ENCODE measurements at places on chromosomes 13 and 19.

DNA sequence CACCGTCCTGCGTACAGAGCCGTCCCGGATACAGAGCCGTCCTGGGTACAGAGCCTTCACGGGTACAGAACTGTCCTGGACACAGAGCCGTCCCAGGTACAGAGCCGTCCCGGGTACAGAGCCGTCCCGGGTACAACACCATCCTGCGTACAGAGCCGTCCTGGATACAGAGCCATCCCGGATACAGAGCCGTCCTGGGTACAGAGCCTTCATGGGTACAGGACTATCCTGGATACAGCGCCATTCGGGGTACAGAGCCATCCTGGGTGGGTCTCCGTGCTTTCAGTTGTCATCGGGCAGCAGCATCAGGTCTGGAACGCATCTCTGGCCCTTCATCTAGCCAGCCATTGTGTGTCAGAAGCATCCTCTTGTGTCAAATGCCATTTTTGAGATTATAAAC lies 222.3 kb upstream of the SOX1 start:
- no peak for DNase-seq
- H3K27me3 ChIP-seq = peaks cover 30% of the 10 kb centered on the region
- H3K4me3 ChIP-seq = no peak overlapping the region

GRCh38 chr19:37304190-37304883 lies 66.6 kb upstream of the ZNF527 start:
- no peak overlapping the region for H3K4me3 ChIP-seq
- H3K27me3 ChIP-seq = no peaks in the 10 kb centered on the region
- peaks cover 3% of the 10 kb centered on the region for H3K36me3 ChIP-seq
- no peak overlapping the region for H3K27ac ChIP-seq

DNA sequence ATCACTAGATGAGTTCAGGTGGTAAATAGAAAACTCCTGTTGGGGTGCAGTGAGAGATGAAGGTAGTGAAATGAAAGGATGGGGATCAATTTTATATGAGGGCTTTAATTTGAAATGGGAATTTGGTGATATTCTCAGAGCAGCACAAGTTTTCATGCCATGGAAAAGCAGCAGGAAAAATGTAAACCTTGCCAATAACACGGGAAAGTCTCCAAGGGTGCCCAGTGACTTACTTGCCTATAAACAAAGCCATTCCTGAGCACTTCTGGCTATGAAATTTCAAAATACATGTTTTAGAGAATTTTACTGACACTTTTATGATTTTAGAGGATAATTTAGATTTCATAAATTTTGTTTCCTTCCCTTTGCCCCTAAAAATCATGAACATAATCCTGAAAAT lies 16.4 kb upstream of the FLT3 start:
- no peak for DNase-seq
- no peaks in the 10 kb centered on the region for H3K27me3 ChIP-seq
- H3K4me1 ChIP-seq = peaks cover 5% of the 10 kb centered on the region
- H3K27ac ChIP-seq = no peak overlapping the region
- H3K36me3 ChIP-seq = no peaks in the 10 kb centered on the region
- no peak overlapping the region for H3K4me3 ChIP-seq

- H3K4me3 ChIP-seq = no peak overlapping the region
- no peaks in the 10 kb centered on the region for H3K27me3 ChIP-seq
- no peak for DNase-seq
- no peak overlapping the region for H3K27ac ChIP-seq
- no peaks in the 10 kb centered on the region for H3K4me1 ChIP-seq
- H3K36me3 ChIP-seq = no peaks in the 10 kb centered on the region
These were observed 117.7 kb downstream of the FREM2 start for GRCh38 chr13:38804536-38804935.

DNA sequence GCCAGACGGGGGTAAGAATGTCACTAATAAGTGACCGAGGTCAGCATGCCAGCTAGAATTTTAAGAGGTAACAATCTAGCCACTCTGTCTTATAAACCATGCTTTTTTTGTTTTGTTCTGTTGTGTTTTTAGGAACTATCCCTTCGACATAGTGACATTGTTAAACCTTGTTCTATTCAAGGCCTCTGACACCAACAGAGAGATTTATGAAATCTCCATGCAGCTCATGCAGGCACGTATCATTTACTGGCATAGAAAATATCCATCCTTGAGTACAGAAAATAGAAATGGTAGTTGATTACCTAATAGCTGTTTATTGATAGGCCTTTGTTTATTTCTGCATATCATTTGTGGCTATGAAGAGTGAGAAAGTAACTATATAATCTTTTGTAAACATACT lies 113.4 kb downstream of the ZAR1L start:
- H3K4me1 ChIP-seq = no peaks in the 10 kb centered on the region
- no peak for DNase-seq
- H3K36me3 ChIP-seq = no peaks in the 10 kb centered on the region

GRCh38 chr13:40666933-40667621 lies 636 bp upstream of the FOXO1 start:
- DNase-seq = peak; percentile 39
- H3K27me3 ChIP-seq = no peaks in the 10 kb centered on the region
- H3K36me3 ChIP-seq = peaks cover 14% of the 10 kb centered on the region
- peak overlapping the region; percentile 76 for H3K27ac ChIP-seq
- peaks cover 39% of the 10 kb centered on the region for H3K4me1 ChIP-seq

- H3K36me3 ChIP-seq = no peaks in the 10 kb centered on the region
- H3K4me1 ChIP-seq = no peaks in the 10 kb centered on the region
- DNase-seq = no peak
These were observed 71.4 kb downstream of the FREM2 start for GRCh38 chr13:38758277-38758676.

DNA sequence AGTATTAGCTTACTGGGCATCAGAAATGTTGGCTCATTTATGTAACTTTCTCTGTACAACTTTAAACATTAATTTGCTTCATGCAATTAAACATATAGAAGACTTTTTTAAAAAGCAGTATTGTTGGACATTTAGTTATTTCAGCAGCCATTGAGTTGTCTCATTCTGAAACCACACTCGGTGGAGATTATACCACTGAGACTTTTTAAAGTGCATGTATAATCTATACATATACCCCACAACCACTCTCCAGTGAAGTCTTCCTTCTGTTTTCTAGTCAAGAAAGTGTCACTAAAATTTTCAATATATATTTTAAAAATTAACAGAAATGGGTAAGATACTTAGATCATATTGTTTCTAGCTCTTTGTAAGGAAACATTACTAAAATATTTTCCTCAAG lies 15.5 kb downstream of the SETDB2 start:
- H3K27me3 ChIP-seq = no peaks in the 10 kb centered on the region
- H3K36me3 ChIP-seq = peaks cover 24% of the 10 kb centered on the region
- H3K27ac ChIP-seq = no peak overlapping the region
- DNase-seq = no peak
- peaks cover 10% of the 10 kb centered on the region for H3K4me1 ChIP-seq

- H3K4me3 ChIP-seq = no peak overlapping the region
- DNase-seq = no peak
- no peaks in the 10 kb centered on the region for H3K36me3 ChIP-seq
- no peak overlapping the region for H3K27ac ChIP-seq
- peaks cover 12% of the 10 kb centered on the region for H3K27me3 ChIP-seq
These were observed 30.9 kb downstream of the SERP2 start for GRCh38 chr13:44404261-44405132.

DNA sequence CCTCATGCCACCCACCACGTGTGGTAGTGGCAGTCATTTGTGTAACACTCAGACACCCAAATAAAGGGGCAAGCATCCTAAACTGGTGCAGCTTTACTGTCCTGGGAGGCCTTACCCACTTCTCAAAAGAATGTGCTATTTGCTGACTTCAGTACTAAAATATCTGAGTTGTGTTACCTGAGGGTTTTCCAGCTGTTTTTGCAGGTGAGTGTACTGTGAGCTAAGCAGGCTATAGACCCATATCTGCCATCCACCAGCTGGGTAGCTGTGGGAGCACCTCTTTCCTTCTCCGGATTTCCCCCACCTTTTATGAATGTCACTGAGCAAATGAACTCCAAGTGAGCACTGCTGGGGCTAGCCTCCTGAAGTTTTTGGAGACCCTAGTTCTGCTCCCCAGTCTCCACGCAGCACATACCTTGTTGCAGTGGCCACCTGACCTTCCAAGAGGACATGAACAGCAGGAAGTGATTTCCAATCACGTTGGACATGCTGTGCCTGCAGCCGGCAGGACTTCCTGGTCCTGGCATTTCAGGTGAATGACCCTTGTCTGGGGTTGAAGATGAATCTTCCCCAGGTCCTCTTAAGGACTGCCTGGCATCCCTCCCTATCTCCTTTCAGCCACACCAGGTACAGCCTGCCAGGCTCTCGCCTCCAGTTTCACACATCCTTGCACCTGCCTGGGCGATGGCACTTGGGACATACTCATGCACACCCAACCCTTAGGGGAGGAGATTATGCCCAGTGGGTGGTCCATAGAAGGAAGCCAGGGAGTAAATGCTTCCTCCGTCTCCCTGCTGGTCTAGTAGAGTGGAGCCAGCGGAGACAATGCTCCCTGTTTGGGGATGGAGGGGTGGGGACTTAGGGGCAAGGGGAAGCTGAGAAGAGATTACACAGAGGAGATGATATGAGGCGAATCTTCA lies 109.5 kb upstream of the SPATA13 start:
- H3K4me3 ChIP-seq = no peak overlapping the region
- no peak for DNase-seq
- H3K36me3 ChIP-seq = peaks cover 3% of the 10 kb centered on the region
- peaks cover 14% of the 10 kb centered on the region for H3K4me1 ChIP-seq

DNA sequence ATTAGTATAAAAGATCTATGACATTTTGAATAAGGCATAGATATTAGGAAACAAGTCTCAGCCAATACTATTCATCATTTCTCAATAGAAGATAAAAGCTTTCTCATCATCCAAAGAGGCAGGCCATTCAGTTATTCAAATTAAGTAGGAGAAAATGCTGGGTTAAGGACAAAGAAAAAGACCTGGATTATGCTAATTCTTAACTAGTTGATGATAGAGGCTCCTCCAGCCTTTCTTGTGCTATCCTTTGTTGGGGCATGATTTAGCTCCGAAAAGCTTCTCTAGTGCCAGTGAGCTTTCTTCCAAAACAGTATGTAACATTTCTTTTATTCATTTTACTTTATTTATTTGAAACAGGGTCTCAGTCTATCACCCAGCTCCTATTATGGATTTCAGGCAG lies 223.0 kb downstream of the DCLK1 start:
- no peaks in the 10 kb centered on the region for H3K27me3 ChIP-seq
- no peak for DNase-seq
- no peaks in the 10 kb centered on the region for H3K36me3 ChIP-seq
- no peak overlapping the region for H3K27ac ChIP-seq

- H3K27ac ChIP-seq = no peak overlapping the region
- no peaks in the 10 kb centered on the region for H3K36me3 ChIP-seq
- H3K4me1 ChIP-seq = no peaks in the 10 kb centered on the region
- H3K4me3 ChIP-seq = no peak overlapping the region
These were observed 50.3 kb upstream of the SIN3B start for GRCh38 chr19:16778796-16779411.

GRCh38 chr13:76769271-76769791 lies 116.9 kb downstream of the KCTD12 start:
- H3K27me3 ChIP-seq = no peaks in the 10 kb centered on the region
- peaks cover 5% of the 10 kb centered on the region for H3K4me1 ChIP-seq

- no peak overlapping the region for H3K27ac ChIP-seq
- H3K36me3 ChIP-seq = no peaks in the 10 kb centered on the region
- no peak overlapping the region for H3K4me3 ChIP-seq
- peaks cover 8% of the 10 kb centered on the region for H3K4me1 ChIP-seq
- H3K27me3 ChIP-seq = peaks cover 55% of the 10 kb centered on the region
These were observed 5.5 kb upstream of the ZNF175 start for GRCh38 chr19:51565583-51565982.

GRCh38 chr19:35042056-35042730 lies 672 bp downstream of the HPN start:
- no peak overlapping the region for H3K27ac ChIP-seq
- H3K27me3 ChIP-seq = peaks cover 18% of the 10 kb centered on the region
- H3K36me3 ChIP-seq = no peaks in the 10 kb centered on the region
- peaks cover 40% of the 10 kb centered on the region for H3K4me1 ChIP-seq
- DNase-seq = no peak
- H3K4me3 ChIP-seq = no peak overlapping the region

- DNase-seq = no peak
- no peak overlapping the region for H3K27ac ChIP-seq
- H3K4me1 ChIP-seq = no peaks in the 10 kb centered on the region
- H3K36me3 ChIP-seq = no peaks in the 10 kb centered on the region
These were observed 10.6 kb upstream of the DPF1 start for GRCh38 chr19:38234615-38235014.

DNA sequence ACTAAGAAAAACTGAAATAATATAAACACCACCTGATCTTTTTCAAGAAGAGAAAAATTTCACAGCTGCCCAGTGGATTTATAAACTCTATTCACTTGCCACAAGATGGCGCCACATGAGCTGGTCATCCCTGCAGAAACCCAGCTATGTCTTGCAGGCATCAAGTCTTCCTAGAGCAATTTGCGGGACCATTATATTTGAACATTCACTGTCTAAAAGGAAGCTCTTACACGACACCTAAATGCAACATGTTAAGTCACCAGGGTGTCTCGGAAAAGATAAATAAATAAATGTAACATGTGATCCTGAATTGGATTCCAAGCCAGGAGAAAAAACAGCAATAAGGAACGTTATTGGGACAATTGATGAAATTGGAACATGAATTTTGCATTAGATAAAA lies 20.3 kb upstream of the AKT2 start:
- no peaks in the 10 kb centered on the region for H3K36me3 ChIP-seq
- H3K27ac ChIP-seq = no peak overlapping the region
- H3K27me3 ChIP-seq = no peaks in the 10 kb centered on the region
- H3K4me1 ChIP-seq = no peaks in the 10 kb centered on the region
- DNase-seq = peak; percentile 73

Measured in activated T-cell treated with anti-CD3 and anti-CD28 coated beads, Interleukin-2, amount 50 U/mL, for 72 hours (primary cell).